ENCODE measurements at places on chromosomes 12 and 14.

DNA sequence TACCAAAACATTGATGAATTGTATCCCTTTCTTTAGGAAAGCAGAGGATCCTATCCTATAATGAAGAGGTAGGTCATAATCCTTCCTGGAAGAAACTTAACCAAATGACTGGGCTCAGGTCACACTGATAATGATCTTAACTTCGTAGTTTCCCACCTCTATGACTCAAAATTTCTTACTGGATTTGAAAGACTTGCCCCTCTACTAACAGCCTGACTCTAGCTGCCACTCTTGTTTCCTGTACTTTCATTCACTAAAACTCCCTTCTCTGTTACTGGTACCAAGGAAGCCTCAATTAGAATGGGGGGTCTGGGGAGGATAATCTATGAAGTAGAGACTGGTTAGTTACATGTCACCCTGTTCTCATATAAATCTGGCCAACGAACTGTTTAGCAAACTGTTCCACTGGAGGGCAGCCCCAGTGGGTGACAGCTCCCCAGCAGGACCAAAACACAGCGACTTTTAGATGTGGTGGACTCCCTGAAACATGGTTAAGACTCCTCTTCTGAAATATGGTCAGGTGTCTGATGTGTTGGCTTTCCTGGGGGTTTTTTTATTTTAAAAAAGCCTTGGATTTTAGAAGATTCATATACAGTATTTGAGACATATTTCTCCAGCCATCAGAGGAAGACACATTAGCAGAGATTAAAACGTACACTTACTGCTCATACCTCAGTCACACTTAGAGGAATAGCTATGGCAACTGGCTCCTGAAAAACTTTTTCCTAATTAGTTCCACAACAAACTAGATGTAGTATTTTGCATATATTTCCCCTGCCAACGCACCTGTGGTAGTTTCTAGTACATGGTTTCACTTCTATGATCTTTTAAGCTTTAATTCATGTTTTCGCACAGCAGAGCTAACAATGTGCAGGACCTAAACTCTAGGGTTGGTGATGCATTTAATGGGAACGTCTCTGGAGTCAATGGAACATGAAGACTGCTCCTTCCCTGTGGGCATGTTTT, 72.3 kb downstream of the ACADS start:
- no peak for DNase-seq

GRCh38 chr12:15846887-15847286, 35.3 kb upstream of the STRAP start:
- no peak for DNase-seq

DNA sequence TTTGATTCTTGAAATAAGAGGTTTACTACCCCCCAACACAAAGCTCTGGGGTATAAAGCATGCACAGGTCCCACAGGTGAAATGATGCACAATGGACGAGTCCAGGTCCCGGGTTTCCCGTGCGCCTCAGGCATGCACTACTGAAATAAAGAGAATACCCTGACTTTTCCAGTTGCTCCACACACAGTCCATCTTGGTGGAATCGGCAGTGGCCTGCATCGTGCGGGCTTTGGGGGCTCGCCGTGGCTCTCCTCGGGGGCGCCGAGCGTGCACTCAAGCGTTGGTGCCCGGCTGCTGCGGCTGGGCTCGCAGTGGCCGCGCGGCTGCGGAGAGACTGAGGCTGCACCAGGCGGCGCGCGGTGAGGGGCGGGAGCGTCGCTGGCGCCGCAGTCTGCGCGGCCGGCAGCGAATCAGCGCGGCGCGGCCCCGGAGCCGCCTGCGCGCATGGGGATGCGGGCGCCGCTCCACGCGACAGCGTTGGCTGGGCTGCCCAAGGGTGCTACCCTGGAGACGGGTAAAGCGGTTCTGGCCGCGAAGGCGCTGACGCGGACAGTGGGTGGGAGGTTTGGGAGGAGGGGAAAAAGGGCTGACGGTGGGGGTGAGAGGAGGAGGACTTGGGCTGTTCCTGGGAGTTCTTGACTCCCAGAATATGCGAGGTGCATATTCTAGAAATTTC, 53.8 kb upstream of the CCDC175 start:
- DNase-seq: no peak

DNA sequence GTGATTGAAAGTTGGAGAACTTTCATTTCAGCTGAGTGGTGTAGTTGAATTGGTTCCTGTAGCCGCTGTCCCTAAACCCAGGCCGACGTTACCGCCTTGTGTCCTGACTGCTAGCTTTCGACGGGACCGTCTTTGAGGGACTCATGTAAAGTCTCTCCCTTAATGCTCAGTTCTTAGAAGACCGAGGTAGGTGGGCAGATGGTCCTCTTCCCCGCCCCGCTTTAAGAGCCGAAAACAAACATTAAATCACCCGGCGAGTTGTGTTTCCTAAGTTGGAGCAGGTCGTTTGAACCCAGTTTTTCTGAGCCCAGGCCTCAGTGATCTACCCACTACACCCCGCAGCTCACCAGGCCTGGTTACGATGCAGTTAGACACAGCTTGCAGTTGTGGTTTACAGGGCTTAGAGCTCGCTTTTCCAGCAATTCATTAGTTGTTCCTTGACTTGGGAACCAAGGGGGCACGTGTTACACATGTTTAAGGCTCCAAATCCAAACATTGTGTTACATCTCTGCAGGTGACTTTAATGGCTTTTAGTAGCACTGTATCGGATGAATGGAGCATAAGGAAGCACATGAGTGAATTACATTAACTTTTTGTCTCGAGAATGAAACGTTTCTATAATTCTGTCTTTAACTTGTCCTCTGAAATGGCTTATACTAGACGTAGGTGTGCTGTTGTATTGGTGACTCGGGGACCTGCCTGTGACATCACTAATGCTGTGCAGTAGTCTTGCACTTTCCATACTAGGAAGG, 790 bp downstream of the NEDD1 start:
- peak; percentile 34 for DNase-seq

DNA sequence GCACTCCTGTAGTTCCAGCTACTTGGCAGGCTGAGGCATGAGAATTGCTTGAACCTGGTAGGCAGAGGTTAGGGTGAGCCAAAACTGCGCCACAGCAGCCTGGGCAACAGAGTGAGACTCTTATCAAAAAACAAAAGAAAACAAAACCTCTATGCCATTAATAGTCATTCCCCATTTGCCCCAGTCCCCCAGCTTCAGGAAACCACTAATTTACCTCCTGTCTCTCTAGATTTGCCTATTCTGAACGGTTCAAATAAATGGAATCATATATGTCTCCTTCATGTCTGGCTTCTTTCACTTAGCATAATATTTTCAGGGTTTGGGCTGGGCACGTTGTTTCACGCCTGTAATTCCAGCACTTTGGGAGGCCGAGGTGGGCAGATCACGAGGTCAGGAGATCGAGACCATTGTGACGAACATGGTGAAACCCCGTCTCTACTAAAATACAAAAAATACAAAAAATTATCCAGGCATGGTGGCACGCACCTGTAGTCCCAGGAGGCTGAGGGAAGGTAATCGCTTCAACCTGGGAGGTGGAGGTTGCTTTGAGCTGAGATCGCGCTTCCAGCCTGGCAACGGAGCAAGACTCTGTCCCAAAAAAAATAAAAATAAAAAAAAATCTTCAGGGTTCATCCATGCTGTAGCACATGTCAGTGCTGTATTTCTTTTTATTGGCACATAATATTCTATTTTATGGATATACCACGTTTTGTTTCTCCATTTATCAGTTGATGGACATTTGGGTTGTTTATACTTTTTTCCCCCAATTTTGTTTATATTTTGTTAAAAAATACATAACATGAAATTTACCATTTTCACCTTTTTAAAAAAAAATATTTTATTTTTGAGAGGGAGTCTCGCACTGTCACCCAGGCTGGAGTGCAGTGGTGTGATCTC, 31.9 kb downstream of the KNTC1 start:
- DNase-seq: no peak

DNA sequence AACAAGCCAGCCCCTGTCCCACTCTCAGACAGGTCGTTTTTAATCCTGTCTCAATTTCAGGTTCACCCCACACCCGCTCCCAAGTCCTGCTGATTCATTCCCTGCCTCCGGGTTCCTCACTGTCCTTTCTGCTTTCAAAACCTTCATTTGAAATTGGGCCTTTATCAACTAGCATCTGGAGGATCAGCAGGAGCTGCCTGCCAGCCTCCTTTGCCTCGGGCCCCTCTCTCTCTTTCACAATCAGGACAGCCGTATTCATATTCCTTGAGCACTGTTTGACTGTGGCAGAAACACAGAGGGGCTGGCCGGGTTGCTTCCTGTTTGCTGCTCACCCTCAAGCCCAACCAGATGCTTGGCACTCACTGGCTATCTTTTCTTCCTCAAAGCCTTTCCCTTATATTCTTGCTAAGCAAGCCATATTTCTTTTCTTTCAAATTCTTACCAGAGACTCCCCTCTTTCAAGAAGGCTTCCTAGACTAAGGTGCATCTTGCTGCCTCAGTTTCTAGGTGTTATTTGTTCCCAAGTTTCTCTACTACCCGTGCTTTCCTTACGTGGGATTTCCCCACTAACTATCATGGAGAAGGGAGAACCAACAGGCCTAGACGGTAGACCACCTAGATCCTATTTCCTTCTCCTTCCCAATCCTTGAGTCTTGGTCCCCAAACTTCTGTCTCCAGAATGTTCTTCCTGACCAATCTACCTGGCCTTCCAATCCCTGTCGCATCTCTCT, 3.0 kb downstream of the GALNT6 start:
- DNase-seq: no peak

GRCh38 chr12:6950811-6951540, at the start of gene PTPN6:
PTPN6 (plus strand) TSS chr12:6951356; CDS start chr12:6951513, 157 bp downstream.
- no peak for DNase-seq

- no peak for DNase-seq
Measured at GRCh38 chr14:98131406-98131805, 1140.6 kb downstream of the BCL11B start.

- DNase-seq: no peak
Measured at GRCh38 chr14:36505181-36505815, 14.7 kb downstream of the NKX2-1 start.

- DNase-seq: peak; percentile 61
Measured at GRCh38 chr14:55580470-55581341, 699 bp downstream of the KTN1 start.

- DNase-seq: no peak
Measured at GRCh38 chr12:65748332-65748731, 76.0 kb upstream of the HMGA2 start.

DNA sequence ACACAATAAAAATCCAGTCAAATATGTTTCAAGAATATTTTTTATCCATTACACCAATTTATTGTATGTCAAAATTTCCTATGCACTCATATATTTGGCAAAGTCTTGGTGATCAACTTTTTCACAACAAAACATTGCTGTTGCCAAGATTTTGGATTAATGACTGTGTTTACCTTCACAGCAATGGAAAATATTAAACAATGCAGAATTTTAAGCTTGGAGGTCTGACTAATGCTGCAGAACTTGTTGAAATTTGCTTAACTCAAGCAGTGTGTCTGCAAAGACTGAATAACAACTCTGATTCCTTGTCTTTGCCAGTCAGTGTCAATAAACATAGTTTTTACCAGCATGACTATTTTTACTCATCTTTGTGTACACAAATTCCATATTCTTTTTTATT, 336.4 kb downstream of the CCER1 start:
- DNase-seq: no peak

DNA sequence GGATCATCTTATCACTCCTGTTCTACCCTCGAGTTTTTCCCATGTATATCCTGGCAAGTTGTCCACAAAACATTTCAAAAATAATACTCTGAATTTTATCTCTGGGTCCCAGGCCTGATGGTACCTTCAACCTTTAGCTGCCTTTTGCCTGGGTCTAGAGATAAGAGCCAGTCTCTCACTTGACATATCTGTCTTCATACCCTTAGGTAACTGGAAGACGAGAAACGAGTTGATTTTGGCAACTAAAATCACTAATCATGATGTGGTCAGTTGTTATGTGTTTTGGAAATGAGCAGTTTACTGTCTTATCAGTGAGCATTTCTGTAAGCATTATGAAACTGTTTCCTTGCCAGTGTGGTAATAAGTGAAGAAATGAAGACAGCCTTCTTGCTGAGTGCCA, 6.3 kb downstream of the RNF10 start:
- DNase-seq: no peak

DNA sequence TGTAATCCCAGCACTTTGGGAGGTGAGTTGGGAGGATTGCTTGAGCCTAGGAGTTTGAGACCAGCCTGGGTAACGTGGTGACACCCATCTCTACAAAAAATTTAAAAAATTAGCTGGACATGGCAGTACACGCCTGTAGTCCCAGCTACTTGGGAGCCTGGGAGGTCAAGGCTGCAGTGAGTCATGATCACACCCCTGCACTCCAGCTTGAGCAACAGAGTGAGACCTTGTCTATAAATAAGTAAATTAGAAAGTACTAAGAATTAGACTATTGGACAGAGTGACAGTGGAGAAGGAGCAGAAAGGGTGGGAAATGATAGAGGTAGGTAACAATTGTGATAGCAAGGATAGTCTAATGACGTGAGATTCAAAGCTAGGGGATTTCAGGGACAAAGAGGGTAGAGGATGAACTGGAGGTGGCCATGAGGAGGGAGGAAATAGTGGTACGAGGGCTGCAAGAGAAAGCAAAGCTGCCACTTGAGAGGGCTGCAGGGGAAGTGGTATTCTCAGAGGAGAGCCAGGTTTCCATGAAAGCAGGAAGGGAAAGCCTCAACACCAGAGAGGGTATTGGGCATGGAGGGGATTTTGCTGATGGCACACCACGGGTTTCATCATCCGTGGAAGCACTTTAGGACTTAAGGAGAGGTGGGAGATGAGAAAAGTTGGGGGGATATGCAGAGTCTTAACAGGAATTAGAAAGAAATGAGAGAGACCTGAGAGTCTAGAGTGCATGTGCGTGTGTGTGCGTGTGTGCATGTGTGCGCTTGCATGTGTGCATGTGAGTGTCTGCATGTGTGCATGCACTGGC, 85.6 kb downstream of the SYNE2 start:
- DNase-seq: no peak

GRCh38 chr12:11600199-11600598, 49.3 kb upstream of the ETV6 start:
- DNase-seq: no peak

GRCh38 chr12:75805905-75806304, 225.7 kb downstream of the PHLDA1 start:
- no peak for DNase-seq

GRCh38 chr12:109359131-109359690, 11.5 kb downstream of the MYO1H start:
- DNase-seq: no peak

DNA sequence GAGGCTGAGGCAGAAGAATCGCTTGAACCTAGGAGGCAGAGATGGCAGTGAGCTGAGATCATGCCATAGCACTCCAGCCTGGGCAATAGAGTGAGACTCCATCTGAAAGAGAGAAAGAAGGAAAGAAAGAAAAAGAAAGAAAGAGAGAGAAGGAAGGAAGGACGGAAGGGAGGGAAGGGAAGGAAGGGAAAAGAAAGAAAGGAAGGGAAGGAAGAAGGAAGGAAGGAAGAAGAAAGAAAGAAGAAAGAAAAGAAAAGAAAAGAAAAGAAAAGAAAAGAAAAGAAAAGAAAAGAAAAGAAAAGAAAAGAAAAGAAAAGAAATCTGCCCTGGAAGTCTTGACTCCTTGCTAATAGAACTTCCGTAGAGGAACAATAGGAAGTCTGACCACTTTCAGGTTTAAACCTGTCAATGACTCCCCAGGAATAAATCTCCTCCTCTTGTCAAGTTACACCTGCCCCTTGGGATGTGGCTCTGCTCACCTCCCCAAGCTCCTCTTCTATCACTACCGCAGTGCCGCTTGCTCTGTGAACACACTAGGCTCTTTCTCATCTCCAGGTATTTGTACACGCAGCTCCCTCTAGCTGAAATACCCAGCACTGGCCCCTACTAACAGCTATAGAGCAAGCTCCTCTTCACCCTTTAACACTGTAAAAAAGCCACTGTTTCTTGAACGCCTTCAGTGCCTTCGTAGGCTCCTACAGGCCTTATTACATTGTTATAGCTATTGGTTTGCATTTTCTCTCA, 773.1 kb upstream of the TBX3 start:
- DNase-seq: no peak

Data from RPMI8226 (cell line).